ENCODE measurements at places on chromosomes 3 and 15.

DNA sequence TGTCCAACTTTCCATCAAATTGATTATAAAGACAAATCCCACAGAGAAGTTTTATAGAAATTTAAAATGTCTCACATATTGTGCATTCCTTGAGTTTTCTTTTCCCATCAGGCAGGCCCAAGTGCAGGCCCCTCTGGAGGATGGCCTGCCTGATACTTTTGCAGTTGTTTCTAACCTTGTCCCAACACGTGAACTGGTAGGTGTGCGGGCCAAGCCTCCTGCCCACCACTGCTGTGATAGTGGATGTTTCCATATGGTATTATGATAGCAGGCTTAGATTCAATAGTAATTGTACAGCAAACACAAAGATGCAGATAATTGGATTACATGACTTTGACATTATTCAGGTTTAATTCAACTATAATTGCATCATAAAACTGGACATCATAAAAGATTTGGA is 1.4 kb downstream of the P2RY12 start:
- no peak for DNase-seq

GRCh38 chr3:128723477-128723876 is 2.5 kb upstream of the RAB7A start:
- no peak for DNase-seq

DNA sequence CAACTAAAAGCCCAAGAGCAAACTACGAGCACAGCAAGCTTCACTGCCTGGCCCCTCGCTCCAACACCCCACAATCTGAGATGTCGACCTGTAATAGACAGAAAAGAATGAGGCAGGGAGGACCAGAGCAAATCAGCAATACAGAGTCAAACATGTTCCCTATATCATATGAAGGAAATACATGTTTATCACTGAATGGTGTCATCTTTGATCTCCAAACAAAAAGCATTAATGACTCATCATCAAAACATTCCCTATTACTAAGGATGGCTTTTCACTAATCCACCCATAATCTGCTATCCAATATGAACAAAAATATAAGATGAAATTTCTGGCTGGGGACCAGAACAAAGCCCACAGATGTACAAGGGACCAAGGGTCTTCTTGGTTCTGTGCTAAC is 34.7 kb downstream of the MYO5A start:
- DNase-seq = no peak

GRCh38 chr3:139560411-139560810 is 20.9 kb upstream of the RBP1 start:
- DNase-seq = no peak

DNA sequence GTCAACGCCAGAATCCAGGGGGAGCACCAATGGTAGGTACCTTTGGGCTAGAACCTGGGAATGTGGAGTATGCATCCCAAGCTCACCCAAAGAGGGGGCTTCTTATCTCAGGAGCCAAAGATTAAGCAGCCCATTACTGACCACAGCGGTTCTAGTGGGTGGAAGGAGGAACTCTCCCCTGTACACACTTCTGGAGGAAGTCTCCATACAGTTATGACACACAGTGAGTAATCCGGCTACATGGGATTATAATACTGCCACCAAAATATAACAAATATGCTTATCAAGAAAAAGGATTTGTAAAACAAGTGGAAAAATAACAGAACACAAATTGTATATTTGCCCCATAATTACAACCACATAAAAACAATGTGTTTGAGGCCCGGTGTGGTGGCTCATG is 8.4 kb downstream of the MYO1E start:
- no peak for DNase-seq

DNA sequence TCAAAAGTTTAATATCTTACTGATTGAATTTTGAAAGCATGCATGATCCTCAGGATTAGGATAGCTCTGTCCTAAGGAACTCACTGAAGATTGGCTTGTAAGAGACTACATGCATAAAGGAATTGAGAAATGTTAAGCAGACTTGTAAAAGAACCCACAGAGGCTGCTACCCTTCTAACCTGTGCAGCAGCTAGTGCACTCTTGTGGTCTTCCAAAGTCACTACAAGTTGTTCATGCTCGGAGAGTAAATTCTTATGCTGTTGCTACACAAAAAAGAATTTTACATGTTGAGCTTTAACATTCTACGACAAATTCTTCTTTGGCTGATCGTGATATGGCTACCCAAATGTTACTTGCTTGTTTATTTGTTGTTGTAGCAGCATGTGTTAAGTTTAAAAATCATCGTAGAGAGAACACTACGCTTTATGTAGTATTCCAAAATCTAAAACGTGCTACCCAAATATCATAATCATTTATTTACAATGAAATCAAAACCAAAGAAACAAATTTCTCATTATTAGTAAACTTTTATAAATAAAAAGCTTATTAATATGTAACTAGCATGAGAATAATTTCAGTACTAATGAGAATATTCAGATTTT is 55.0 kb downstream of the GOLIM4 start:
- no peak for DNase-seq

DNA sequence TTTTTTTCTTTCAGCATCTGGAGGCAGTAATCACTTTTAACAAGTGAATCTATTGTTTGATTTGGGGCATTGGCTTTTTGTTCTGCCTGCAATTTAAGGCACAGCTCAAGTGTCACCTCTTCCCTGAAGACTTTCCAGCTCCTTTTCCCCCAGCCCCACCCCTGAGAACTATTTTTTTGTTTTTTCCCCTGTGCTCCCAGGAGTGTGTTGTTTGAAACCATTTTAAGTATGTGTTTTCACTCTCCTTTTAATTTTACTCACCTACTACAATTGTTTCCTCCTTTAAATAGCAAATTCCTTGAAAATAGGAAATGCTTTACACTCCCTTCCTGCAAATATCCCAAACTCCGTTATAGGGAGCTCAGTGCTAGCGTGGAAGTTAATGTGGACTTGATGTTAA is 286.7 kb upstream of the PROK2 start:
- no peak for DNase-seq

- DNase-seq = no peak
These were observed 28.6 kb upstream of the CYP11A1 start for GRCh38 chr15:74396146-74396438.

Measured in left ventricle myocardium inferior (tissue), 1 donor.